H9 (cell line): ENCODE measurements at places on chromosomes 1 and 21.

GRCh38 chr1:200640963-200641401, 20.4 kb upstream of the KIF14 start:
- DNase-seq: no peak

DNA sequence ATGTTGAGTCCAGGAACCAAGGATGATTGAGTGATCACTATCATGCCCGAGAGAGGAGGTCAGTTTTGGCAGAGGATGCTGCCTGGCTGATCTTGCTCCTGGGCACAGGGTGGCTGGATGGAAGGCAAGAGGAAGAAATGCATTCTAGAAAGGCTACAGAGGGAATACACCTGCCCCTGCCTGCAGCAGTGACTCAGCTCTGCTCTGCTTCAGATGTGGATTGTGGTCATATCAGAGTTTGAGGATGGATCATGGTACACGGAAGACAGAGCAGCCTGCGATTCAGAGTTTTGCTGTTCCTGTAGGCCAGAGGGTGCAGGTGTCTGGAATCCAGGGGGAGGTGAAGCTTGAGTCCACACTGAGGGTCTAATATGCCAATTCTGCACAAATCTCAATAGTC, 37.2 kb downstream of the PCP4 start:
- DNase-seq: no peak

GRCh38 chr1:204660509-204660908, 25.0 kb downstream of the LRRN2 start:
- no peak for DNase-seq

DNA sequence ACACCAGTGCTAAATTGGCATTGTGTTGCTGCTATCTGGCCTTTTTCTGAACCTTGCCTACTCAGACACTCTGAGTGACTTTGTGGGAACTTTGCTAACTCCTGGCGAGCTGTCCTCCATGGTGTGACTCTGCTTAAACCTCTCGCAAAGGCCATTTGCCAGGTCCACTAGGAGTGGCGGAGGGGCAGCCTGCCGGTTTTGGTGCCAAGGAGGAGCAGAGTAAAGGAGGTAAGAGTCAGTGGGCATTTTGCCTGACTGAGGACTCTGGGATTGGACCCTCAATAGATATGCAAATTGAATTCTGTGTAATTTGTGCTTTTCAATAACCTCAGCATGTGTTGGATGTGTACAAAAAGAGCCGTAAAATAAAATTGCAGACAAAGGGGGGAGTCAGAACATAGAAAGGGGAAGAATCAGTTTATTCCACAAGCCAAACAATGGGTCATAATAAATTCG, 386.6 kb upstream of the NFIA start:
- DNase-seq: no peak

DNA sequence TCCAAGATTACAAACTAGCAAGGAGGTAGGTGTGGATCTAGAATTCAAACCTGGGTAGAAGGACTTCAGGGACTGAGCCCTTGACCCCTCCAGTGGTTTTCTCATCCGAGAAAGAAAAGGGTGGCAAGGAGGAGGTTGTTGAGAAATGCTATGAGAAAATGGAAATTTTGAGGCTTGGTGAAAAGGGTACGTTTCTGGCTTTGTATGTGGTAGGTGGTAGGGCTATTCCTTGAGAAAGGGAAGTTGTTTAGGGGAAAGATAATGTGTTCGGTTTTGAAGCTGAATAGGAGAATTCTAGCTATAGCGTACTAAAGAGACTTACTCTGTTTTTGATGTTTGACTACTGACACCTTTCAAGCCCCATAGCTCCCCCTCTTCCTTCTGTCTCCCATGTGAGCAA, 133.8 kb downstream of the CNIH3 start:
- DNase-seq: no peak

- DNase-seq: no peak
Measured at GRCh38 chr1:245874942-245875580, 632.0 kb downstream of the SMYD3 start.

DNA sequence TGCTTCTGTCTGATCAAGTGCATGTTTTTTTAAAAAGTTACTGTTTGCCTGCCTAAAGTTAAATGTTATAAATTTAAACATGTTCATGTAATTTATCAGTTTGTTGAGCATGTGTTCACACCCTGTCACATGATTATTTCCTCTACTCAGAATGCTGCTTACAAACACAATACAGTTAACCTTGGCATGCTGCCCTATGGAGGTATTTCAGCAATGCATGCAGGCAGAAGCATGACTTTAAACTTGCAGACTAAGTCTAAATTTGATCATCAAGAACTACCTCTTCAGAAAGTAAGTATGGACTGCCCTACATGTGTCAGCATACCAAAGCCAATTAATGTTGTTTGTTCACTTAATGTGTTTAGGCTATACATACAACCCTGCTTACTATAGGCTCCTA, 161.6 kb downstream of the LRRC40 start:
- DNase-seq: no peak

GRCh38 chr1:152801333-152801732, 4.8 kb downstream of the LCE1D start:
- no peak for DNase-seq

DNA sequence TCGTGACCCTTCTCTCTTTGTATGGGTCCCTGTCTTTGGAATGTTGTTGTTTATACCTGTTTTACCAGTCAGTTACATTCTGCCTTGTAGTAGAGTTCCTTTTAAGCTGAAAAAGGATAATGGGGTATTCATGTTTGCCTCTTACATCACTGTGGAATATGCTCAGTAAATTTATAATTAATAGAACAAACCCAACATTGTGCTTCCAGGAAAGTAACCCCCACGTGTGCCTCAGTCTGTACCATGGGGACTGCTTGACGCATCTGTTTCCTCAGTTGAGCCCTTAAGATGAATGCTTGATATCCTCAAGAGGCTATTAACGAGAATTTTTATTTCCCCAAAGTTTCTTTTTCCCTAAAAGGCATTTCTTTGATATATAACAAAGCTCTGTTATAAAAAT, 73.4 kb downstream of the ST6GALNAC3 start:
- DNase-seq: no peak

DNA sequence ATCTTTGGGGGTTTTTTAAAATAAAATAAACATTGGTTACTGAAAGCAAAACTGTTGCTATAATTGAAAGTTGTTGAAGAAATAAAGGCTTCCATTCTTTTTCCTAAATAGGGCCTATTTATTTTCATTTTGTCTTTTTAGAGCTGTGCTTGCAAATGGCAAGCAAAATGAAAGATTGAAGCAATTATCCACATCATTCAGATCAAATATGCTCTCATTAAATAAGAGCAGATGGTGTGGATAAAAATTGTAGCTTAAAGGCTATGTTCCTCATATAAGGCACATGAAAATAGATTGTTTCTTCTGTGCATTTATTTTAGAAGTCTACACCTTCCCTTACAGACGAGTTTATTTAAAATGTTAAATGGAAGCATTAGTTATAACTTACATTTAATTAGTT, 1317.7 kb downstream of the MRPL39 start:
- DNase-seq: no peak

DNA sequence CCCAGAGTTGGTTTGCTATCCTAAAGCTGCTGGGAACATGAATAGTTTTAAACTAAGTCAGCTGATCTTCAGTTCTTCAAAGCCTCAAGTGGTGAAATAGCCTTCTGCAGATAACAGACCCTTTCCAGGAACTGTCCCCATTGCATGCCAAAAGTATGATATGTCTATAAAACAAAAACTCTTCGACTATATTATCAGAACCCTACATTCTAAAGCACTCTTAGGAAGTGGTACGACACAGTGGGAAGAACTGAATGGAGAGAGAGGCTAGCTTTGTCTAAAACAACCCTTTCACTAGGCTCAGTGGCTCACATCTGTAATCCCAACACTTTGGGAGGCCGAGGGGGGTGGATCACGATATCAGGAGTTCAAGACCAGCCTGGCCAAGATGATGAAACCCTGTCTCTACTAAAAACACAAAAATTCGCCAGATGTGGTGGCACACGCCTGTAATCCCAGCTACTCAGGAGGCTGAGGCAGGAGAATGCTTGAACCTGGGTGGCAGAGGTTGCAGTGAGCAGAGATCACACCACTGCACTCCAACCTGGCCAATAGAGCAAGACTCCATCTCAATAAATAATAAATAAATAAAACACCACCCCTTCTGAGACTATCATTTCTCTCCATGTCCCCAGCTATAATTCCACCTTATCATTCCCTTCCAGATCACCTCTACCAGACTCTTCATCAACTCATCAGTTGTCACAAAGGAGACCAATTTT, 2.2 kb upstream of the FRRS1 start:
- no peak for DNase-seq

- no peak for DNase-seq
Measured at GRCh38 chr1:15065736-15066135, 87.8 kb upstream of the TMEM51 start.

DNA sequence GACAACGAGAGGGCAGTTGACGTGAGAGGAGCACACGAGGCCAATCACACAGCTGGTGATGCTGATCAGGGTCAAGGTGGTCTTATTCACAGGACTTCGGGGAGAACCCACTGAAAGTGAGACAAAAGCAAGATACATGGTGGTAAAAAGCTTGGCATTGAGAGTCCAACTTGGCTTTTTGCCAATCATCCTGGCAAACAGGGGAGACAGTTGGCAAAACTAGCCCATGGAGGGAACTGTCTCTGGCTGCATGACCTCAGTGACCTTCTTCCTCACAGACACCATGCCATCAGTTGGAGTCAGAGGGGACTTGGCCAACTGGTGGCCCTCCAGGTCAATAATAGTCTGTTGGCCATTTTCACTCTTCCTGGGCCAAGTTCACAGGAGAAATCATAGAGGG, 139.9 kb downstream of the ASTN1 start:
- no peak for DNase-seq

- no peak for DNase-seq
Measured at GRCh38 chr1:8392522-8392921, 74.6 kb downstream of the SLC45A1 start.
